ENCODE measurements at places on chromosomes 6 and 20.

- no peak for DNase-seq
Measured at GRCh38 chr20:61355585-61355984, 103.5 kb downstream of the CDH4 start.

DNA sequence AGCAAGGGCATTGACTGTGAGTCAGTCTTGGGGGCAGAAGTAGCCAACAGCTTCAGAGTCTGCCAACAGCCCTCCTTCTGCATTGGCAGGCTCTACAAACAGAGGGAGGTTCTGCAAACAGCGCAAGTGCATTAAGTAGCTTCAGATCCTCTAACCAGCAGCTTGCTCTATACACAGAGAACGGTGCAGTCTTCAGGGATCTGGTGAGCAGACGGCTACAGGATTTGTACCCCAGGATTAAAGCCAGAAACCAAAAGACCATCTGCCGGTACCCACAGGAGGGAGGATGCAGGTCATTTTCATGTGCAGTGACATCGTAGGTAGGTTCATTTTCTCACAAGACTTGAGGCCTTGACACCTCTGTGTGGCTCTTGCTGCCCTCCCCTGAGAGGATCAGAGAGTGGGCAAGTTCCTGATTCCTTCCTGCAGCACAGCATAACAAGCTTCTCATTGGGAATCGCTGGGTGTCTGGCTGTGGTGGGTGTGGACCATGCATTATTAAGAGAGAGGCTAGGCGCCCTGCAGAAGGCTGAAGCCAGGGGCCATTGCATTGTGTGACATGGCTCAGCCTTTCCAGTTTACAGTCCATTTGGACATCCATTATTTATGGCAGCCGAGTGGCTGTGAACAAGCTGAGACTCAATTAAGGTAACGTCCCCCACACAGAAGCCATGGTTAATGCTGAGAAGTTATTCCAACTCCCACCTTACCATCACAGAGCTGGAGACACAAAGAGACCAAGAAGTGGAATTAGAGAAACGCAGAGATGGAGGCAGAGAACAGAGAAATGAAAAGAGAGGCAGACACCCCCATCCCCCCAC, 250.0 kb downstream of the LRFN2 start:
- DNase-seq: no peak

GRCh38 chr20:50130995-50131394, 18.0 kb upstream of the UBE2V1 start:
- no peak for DNase-seq

- DNase-seq: peak; percentile 94
Measured at GRCh38 chr6:5094327-5094726, 9.2 kb downstream of the PPP1R3G start.

- no peak for DNase-seq
Measured at GRCh38 chr6:130644175-130644574, 183.0 kb upstream of the SMLR1 start.
